ENCODE measurements at places on chromosomes 13 and 19.

GRCh38 chr13:39353988-39354387, 249.0 kb downstream of the LHFPL6 start:
- no peak for DNase-seq

- no peak for DNase-seq
Observed at GRCh38 chr13:66159511-66159910, 1070.6 kb downstream of the PCDH9 start.

- DNase-seq, result no peak
Observed at GRCh38 chr13:76038920-76039716, 403.0 kb downstream of the LMO7 start.

DNA sequence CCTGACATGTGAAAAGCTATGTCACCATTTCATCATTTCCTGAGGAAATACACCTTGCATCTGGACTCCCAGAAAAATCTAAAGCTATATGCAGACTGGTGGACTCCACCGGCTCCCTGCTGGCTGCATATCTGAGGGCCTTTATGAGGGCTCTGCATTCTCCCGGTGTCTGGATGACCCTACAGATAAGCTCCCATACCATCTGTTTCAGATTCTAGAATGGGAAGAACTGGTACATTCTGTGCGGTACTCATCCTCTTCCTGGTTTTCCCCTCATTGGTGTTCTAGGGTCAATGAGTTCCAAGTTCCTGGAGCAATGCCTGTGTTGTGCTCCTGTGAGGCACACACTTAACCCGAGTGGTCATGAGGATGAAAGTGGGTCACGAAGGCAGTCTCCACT, 60.4 kb downstream of the COL4A1 start:
- no peak for DNase-seq

GRCh38 chr19:53422551-53422950, 9.2 kb upstream of the ZNF761 start:
- no peak for DNase-seq

DNA sequence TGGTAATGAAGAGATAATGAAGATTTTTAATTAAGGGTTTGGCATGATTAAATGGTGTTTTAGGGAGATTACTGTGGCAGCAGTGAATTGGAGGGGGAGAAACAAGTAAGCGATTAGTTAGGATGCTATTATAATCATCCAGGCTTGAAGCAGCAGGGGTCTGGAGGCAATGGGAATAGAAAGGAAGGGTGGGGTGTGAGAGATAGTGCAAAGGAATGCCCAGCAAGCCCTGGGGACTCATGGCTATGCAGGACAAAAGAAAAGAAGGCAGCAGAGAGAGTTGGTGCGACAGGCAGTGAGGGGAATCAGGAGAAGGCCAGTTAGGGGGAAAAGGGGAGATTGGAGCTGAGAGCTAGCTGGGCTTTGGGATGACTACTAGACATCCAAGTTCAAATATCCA, 34.5 kb downstream of the SOX21 start:
- DNase-seq, result no peak

- no peak for DNase-seq
Observed at GRCh38 chr19:35461060-35461459, 13.0 kb downstream of the FFAR2 start.

DNA sequence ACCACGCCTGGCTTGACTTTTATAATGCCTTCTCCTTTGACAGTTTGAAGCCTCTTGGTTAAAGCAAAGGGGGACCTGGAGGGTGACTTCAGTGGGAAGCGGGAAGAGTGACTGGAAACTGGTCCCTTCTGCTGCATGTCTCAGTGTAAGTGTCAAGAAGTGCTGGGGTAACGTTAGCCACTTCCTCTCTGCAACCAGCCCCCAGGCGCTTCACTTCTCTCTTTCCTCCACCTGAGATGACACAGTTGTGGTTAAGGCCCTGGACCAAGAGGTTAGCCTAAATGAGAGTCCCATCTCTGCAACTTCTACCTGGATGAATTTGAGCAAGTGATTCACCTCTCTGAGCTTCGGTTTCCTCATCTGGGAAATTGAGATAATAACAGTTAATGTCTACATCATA, 16.3 kb downstream of the LEUTX start:
- DNase-seq, result no peak

DNA sequence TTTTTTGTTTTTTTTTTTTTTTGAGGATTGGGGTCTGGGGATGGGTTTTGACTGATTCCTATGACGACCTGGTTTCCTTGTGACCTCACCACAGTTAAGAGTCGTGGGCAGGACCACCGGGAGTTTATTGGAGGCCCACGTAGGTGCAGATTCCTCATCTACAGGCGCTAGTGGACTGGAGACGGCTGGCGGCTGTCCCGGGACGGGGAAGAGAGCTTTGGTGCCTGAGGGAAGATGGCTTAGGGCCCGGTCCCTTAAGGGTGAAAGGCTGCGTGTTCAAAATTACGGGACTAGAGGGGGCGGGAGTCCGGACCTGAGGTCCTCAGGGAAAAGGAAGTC, 682 bp upstream of the TEAD2 start:
- no peak for DNase-seq

DNA sequence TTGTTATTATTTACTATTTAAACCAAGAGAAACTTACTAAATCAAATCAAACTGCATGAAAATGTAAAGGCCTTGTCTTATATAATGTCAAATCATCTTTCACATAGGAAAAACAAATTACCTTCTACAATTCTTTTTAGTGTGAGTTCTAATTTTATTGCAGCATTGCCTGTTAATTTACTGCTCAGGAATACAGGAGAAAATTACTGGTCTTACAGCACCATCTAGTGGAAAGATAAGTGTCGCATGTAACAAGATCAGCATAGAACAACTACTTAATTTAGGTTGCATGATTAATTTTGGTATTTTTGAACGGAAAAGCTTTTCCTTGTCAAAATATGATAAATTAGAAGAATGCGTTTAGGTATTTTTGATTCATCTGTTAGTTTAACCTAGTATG, 502.7 kb downstream of the UQCRFS1 start:
- peak; percentile 55 for DNase-seq

DNA sequence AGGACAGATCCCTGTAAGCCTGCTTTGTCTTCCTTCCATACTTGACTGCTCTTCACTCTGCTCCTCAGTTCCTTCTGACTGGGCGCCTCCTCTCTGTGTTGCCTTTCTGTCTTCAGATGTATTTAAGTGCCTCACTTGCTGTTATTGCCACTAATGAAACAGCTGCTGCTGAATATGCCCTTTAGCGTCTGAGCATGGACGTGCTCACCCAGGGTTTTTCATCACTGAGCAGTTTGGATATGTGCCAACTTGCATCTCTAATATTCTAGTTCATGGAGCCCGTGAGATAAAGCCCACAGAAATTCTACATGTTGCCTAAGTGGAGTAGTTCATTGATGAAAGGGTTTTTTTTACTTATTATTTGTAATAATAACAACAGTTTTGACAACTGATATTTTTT, 198.2 kb downstream of the MYO16 start:
- DNase-seq, result no peak

DNA sequence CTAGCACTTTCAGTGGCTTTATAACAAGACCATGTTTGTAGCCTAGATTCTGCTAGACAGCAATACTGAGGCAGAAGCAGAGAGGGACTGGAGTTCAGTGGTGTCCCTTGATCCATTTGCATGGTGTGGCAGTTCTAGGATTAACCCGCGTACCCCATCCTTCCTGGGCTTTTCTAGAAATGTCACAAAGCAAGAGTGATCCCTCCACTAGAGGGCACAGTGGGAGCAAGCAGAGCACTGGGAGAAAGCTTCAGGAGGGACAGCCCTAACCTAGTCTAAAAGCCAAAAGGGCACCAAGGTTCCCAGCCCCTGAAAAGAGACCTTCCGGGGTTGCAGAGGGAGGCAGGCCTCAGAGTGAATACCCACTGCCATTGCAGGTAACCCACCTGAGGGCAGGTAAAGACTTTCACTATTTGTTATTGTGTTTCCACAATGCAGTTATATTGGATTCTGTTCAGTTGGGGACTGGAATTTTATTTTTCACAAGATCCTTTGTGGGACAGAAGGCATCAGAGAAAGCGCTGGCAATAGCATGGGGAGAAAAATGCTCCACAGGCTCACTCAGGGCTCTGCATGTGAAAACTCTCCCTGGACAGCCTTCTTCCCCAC, 170.6 kb downstream of the FLT1 start:
- peak; percentile 57 for DNase-seq

DNA sequence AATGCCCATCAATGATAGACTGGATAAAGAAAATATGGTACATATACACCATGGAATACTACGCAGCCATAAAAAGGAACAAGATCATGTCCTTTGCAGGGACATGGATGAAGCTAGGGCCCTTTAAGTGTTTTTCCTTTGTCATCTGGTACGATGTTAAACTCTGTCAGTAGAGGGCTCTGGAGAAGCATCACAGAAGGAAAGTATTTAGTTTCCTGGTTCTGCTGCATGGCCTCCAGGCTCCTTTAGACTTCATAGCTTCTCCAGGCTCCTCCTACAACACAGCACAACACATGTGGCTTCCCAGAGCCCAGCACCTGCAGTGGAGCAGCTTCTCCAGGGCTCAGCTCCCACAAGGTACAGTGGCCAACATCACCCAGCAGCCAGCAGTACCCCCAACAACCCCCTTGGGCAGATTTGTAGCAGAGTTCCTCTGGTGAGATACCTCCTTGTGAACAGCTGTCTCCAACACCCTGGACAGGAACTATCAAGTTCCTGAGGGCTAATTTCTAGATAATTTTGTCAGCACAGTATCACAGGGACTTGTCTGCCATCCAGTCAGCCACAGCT, 63.4 kb downstream of the KCTD12 start:
- no peak for DNase-seq

DNA sequence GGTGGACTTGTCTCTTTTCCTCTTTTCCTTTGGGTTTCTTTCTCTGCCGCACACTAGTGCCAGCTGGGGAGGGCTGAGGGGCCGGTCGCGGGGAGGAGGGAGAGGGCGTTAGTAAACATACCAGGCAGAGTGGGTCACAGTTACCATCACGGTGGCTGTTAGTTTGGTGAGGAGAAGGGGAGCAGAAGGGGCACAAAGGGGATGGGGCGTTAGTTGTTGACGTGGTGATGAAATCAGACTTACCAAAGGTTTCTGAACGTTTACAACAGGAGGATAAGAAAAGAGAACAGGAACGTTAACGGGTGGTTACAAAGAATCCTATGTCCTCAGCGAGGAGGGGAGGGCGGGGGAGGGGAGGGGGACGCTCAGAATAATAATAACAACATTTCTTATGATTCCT, 77.9 kb downstream of the PTPRS start:
- DNase-seq, result no peak

GRCh38 chr19:39150807-39151600, 25.4 kb downstream of the PAK4 start:
- DNase-seq, result no peak

DNA sequence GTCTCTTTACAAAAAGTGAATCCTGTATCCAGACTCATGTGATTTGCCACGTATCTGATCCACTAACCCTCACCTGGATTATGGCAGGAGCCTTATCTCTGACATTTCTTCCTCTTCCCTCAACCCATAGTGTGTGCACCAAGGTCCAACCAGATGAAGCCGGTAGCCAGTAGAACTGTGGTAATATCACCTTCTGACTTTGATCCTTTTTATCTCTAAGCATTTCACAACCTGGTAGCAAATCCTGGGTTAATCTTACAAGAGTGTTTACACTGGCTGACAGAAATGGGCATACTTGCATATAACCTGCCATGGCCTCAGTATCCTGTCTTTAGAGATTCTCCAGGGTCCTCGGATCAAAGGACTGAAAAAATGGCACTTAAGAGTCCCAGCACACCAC, 1.9 kb downstream of the ZNF417 start:
- DNase-seq, result no peak

- no peak for DNase-seq
Observed at GRCh38 chr19:50785329-50785728, 4.9 kb upstream of the ACP4 start.

- no peak for DNase-seq
Observed at GRCh38 chr13:85503797-85504196, 295.4 kb downstream of the SLITRK6 start.
